Stimulated activated naive CD8-positive, alpha-beta T cell treated with anti-CD3 and anti-CD28 coated beads, Interleukin-15, amount 100 ng/mL, for 72 hours (primary cell): ENCODE measurements at places on chromosomes 11 and 22.

GRCh38 chr22:46758121-46758520 lies 4.3 kb upstream of the TBC1D22A start:
- DNase-seq = no peak

DNA sequence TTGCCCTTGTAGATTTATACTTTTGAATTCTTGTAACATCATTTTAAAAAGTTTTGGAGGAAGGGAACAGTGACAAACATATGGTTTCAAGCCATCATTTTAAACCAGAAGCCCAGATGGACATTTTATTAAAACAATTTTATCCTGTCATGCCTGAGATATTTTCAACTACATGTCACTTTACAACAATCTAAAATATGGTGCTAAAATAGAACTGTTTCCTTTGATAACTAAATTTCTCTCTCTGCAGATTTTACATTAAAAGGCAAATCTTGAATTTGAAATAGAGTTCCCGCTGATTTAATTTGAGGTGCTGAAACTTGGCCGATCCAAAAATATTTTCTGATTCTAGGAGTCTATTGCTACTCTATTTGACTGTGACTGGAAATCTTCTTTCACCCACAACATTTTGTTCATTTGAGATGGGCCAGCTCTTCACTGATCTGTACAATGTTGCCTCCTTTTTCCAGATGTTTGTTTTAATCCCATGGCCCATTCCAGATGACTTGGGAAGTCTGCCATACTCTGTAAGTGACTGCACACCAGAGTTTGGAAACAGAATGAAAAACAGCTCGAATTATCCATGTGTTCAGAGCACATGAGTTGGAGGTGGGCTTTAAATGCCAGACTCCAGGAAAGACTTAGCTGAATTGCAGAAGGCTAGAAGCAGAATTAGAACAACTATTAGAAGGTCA lies 402.5 kb downstream of the TMEM135 start:
- no peak for DNase-seq

DNA sequence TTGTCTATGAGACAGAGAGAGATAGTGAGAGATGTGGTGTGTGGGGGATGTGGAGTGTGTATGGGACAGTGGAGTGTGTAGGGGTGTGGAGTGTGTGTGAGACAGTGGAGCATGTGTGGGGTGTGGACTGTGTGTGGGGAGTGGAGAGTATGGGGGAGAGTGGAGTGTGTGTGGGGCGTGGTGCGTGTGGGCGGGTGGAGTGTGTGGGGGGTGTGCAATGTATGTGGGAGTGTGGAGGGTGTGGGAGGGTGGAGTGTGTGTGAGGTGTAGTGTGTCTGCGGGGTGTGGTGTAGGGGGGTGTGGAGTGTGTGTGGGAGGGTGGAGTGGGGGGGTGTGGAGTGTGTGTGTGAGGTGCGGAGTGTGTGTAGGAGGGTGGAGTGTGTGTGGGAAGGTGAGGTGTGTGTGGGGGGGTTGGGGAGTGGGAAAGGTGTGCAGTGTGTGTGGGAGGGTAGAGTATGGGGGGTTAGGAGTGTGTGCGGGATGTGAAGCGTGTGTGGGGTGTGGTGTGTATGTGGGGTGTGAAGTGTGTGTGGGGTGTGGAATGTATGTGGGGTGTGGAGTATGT lies 356.9 kb downstream of the CADM1 start:
- no peak for DNase-seq

DNA sequence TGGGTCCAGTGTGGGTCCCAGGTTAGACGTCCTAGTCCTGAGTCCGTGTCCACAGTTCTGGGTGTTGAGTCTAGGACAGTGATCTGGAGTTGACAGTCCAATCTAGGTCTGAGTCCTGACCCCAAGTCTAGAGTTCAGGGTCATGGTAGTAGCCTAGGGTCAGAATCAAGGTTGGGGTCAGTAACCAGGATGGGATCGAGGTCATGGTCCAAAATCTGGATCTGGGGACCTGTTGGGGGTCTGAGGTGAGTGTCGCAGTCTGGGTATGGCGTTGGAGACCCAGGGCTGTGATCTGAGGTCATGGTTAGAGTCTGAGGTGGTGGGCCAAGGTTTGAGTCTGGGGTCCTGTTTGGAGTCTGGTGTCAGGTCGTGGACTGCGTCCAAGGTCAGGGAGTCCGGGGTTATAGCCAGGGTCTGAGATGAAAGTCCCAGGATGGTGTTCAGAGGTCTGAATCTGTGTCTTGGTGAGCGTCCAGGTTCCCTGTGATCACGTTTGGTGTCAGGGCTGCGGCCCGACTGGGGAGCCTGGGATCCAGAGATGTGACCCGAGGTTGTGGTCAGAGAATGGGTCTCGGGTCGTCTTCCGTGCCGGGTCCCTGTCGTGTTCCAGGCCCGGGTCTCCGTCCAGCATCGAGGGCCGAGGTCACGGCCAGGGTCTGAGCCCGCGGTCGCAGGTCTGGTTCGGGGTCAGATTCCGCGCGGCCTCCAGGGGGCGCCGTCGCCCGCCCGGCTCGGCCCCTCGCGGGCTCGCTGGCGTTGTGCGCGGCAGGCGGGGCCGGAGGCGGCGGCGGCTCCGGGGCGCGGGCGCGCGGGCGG lies 432 bp upstream of the GRK2 start:
- peak; percentile 76 for DNase-seq

DNA sequence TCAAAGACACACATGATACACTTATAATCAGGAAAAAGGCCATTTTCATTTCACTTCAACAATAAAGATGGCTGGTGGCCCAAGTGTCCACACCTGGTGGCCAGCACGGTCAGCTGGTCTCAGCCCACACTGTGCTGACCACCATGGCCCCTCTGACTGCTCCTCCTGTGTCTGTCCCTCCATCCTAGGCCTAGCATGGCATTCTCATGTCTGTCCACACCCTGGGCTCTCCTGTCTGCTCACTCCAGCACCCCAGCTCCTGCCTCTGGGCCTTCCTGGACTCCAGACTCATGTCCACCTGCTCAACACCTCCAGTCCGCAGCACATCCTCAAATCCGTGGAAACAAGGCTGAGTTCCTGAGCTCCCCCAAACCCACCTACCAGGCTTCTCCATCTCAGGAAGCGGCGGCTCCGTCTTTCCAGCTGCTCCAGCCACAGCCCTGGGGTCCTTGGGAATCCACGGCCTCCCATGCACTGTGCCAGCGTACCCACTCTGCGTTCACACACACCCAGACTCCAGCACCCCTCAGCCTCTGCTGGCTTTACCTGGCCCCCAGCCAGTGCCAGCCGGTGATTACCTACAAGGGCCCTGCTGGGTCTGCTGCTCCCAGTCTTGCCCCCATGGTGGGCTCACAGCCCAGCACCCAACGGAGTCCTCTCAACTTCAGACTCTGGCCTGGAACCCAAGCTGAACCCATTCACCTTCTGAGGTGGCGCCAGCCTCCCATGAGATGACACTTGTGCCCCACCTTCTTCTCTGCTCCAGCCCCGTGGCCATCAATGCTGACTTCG lies 13.9 kb downstream of the SIRT3 start:
- DNase-seq = no peak

GRCh38 chr11:57303990-57304579 lies 20.7 kb downstream of the TNKS1BP1 start:
- no peak for DNase-seq

DNA sequence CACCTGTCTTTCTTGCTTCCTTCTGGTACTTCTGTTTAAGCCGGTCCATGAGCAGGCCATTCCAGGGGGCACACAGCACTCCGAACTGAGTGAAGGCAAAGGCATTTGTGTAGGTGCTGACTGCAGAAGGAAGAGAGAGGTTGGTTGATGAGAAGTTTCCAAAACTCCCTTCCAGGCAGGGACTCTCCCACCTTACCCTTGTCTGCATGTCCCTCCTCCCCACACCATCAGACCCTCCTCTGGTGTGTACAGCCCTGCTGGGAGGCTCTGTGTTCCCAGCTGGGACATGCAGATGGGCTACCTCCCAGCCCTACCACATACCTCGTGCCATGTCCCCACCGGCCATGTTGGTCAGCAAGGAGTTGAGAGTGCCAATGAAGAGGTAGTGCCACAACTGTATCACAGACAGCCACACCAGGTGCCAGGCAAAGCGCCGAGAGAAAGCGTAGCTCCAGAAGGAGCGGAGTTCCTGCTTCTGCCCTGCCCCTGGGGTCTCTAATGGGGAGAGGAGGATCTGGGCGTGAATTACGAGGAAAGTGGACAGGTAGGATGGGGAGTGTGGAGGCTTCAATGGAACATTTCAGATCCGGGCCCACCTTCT lies 12.2 kb downstream of the SLC43A3 start:
- DNase-seq = no peak

DNA sequence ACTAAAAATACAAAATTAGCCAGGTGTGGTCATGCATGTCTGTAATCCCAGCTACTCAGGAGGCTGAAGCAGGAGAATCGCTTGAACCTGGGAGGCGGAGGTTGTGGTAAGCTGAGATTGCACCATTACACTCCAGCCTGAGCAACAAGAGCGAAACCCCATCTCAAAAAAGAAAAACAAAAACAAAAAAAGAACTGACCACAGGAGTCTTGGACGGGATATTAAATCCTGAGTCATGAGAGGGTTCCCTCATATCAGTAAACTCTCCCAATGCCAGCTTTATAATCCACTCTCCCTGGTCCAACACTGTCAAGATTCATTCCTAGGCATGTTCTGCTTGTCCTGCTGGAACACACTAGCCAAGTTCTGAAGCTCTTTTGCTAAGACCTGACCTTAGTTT lies 61.5 kb upstream of the EP300 start:
- no peak for DNase-seq

- DNase-seq = peak; percentile 42
These were observed 20.8 kb upstream of the CHKA start for GRCh38 chr11:68142028-68142412.

- DNase-seq = no peak
These were observed 1.9 kb downstream of the TIGD3 start for GRCh38 chr11:65356394-65356972.

GRCh38 chr11:115396533-115396932 lies 107.7 kb downstream of the CADM1 start:
- no peak for DNase-seq

GRCh38 chr11:85737738-85738137 lies 51.7 kb upstream of the CCDC89 start:
- peak; percentile 24 for DNase-seq

GRCh38 chr11:34891611-34892010 lies 24.6 kb downstream of the APIP start:
- no peak for DNase-seq

DNA sequence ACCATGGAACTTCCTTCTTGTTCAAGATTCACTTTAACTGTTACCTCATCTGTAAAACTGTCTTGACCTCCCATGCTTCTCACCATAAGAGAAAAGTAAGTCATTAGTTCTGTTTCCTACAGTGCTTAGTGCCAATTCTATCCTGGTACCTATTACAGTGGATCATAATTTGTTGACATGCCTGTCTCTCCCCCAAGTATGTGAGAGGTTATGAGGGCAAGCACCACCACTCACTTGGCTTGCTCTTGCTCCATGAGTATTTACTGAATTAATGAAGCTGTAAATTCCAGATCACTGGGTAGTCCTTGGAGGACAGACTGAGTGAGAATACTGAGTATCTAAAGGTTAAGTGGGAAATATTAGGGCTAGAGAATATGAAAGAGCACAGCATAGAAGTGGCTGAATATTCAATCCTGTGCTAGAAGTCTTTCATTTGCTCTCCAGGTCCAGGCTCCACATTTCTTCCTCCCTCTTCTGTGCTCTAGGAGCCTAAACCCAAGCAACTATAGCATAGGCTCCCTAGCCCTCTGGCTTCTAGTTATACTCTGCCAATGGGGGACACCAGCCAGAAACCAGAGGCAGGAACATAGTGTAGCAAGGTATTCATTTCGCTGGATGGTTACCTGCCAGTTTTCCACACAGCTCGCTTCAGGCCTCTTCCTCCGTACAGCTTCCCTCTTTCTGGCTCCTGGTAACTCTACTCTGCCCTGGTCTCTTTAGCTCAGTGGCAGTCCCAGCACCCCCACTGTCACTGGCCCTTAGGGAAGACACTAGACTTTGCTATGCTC lies 118.2 kb upstream of the SLC5A12 start:
- DNase-seq = no peak

GRCh38 chr22:31743871-31744270 lies 6.1 kb downstream of the PRR14L start:
- DNase-seq = no peak

DNA sequence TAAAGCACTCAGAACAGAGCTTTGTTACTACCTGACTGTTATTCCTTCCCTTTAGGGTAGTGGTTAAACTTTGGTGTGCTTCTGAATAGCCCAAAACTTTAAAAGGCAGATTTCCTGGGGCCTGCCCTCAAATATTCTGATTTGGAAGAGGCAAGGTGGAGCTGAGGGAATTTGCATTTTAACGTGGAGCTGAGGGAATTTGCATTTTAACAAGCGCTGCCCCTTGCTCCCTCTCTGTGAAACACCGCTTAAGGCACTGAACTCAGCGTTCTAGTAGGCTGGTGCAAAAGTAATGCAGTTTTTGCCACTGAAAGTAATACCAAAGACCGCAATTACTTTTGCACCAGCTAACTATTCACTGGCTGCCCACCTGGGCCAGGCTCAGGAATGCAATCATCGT lies 35.0 kb downstream of the TPST2 start:
- DNase-seq = no peak

DNA sequence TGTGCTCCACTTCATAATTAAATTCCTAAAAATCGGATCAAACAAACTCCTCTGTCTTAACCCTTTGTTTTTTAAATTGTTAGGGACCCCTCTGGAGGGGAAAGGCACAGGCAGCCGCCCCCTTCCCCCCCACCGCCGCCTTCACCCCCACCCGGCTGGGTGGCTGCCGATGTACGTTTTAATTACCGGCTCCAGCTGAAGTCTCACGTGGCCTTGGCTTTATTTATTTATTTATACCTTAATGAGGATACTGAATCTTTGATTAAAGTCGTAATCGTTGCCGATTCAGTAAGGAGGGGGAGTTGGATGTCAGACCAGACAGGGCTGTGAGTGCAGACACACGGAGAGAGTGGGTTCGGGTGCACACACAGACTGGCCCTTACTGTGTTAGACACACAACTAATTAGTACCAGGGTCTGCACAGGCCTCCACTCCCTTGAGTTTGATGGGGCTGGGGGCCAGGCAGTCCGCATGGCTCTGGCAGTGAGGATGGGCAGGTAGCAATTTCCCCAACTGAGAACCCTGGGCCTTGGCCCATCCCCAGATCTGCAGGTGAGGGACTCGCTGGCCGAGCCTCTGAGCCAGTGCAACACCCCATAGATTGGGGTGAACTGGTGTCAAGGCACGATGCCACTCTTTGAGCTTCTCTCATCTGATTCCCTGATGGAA lies 51.3 kb upstream of the NNMT start:
- no peak for DNase-seq

- DNase-seq = no peak
These were observed 90.8 kb downstream of the PHF21B start for GRCh38 chr22:44918925-44919392.

- no peak for DNase-seq
These were observed 23.2 kb downstream of the NF2 start for GRCh38 chr22:29626497-29627195.

- DNase-seq = no peak
These were observed 11.8 kb upstream of the TPST2 start for GRCh38 chr22:26601726-26602125.

DNA sequence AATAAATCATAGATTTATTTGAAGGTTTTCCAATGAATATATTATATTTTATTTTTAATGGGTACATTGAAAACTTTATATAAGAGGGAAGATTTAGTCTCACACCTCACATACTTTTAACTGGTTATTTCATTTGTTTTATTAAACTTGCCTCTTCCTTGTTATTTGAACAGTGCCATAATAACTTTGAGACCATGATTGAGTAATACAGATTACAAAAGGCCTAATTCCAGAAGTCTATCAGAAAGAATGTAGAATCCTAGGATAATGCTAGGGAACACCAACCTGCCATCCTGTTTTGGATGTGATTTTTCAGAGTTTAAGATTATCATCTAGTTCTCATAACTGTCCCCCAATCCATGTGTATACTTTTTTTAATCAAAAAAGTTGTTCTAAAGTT lies 102.7 kb upstream of the BIRC3 start:
- no peak for DNase-seq

GRCh38 chr11:123585206-123585605 lies 69.2 kb downstream of the SCN3B start:
- no peak for DNase-seq
